ENCODE measurements at places on chromosomes 7 and 10.

GRCh38 chr10:58772758-58773157 lies 260.1 kb downstream of the BICC1 start:
- DNase-seq, result no peak

GRCh38 chr10:122648599-122649428 lies 50.8 kb downstream of the C10orf120 start:
- no peak for DNase-seq

GRCh38 chr10:72056932-72057751 lies 31.2 kb downstream of the SPOCK2 start:
- DNase-seq, result no peak

GRCh38 chr7:31146030-31146429 lies 93.9 kb downstream of the ADCYAP1R1 start:
- no peak for DNase-seq

DNA sequence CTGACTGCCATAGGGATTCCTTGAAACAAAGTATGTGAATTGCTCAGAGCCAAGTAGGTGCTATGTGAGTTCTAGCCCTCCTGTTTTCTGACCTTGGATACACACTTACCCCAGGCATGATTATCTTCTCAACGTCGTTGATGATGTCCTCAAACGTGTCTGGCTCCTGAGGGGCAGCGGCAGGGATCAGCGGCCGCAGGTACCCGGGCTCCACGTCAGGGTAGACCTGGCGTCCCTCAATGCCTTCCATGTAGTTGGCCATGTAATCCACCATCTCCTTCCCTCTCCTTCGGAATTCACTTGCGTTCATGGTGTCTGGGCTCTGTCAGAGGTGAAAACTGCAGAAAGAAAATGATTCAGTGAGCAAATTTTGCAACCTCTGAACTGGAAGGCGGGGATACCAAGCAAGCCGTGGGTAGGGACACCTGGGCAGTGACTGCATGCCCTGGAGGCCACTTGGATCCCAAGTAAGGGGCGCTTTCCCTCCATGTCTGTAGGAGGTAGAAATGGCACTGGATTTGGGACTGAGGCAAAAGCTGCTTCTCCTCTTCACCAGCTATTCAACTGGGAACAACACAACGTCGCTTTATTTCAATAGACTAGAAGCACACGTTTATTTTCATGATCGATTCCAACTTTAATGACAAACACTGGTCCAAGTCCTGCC lies 21.3 kb downstream of the DDC start:
- DNase-seq, result no peak

GRCh38 chr7:45219130-45219529 lies 61.5 kb downstream of the RAMP3 start:
- no peak for DNase-seq

DNA sequence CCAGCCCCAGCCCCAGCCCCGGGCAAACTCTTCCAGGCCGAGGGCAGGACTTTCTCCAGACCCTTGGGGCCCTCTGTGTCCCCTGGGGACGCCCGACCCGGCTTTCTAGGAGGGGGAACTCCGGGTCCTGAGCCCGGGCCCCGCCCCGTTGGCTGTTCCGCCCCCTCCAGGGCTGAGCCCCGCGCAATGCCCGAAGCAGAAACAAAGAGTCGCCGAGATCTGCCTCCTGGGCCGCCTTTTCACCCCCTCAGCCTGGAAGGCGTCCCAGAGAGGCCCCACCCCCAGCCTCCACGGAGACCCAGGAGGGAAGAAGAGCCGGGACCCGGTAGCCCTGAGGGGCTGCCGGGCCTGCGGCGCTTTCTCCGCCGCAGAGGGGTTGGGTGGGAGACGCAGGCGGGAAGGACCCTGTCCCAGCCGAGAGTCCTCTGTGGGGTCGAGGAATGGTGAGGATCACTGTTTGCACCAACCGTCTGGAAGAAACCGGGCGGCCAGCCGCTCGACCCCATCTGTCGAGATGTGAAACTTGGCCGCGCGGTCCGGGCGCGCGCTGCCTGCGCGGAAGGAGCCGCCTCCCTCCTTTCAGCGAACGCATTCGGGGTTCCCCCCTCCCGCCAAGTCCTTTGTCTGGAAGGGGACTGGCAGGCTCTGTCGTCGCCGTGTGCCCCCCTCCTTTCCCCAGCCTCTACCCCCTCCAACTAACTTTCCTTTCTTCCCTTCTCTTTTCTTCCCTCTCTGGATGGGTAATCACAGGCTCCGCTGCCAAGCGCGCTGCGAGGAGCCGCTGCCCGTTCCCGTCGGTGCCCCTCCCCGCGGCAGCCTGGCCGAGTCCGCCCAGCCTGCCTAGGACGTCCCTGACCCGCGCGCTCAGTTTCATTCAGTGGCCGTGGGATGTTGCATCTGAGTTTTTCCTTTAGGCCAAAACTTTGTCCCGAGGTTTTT lies 10.2 kb downstream of the EN2 start:
- DNase-seq, result no peak

DNA sequence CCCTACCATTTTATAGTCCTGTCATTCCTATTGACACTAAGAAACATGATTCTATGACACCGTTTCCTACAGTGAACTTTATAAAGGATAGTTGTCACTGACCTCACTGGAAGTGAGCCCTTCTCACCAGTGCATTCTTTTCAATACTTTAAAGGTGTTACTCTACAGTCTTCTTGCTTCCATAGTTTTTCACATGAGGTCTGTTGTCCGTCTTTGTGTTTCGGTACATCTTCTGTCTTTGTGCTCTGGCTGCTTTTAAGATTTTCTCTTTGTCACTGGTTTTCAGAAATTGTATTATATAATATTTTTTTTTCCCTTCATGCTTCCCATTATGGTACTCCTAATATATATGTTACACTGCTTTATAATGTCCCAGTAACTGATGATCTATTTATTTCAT lies 174.2 kb downstream of the KIF20B start:
- no peak for DNase-seq

DNA sequence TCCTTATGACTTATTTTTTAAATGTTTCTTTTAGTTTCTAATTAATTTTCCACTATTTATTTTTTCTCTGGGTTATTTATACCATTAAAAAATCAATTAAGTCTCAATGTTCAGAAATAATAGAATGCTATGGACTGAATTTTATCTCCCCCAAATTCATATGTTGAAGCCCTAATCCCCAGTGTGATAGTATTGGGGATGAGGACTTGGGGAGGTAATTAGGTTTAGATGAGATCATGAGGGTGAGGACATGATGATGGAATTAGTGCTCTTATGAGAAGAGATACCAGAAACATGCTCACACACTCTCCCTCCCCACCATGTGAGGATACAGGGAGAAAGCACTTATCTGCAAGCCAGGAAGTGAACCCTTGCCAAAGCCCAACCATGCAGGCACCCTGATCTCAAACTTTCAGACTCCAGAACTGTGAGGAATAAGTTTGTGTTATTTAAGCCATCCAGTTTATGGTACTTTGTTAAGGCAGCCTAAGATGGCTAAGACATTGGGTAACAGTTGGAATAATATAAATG lies 202.6 kb downstream of the MDFIC start:
- DNase-seq, result no peak
